Subcutaneous adipose tissue (tissue), 4 donors: ENCODE measurements at places on chromosomes 5 and 9. TPM values are rescaled to one million over a fixed set of nuclear protein-coding genes. Genes with fewer than 3 reads are reported as not detected.

Gene CNTNAP3
- 2.7 TPM for total RNA-seq

Gene CYSRT1
- total RNA-seq, result 0.34 TPM

Gene TMEM215
- total RNA-seq, result not detected

Gene DMRT2
- total RNA-seq, result 8.3 TPM

Gene HRCT1
- 24.4 TPM for total RNA-seq

Gene CCNI2
- total RNA-seq, result not detected

Gene ANKH
- total RNA-seq, result 34.1 TPM

Gene LRRC14B
- total RNA-seq, result not detected

Gene RNF38
- 48.3 TPM for total RNA-seq

Gene FOXI1
- not detected for total RNA-seq

Gene TMEM252
- not detected for total RNA-seq

Gene C1QTNF2
- 1.5 TPM for total RNA-seq

Gene ANKRD31
- 0.22 TPM for total RNA-seq

Gene STKLD1
- total RNA-seq, result 0.44 TPM

Gene SLC36A3
- total RNA-seq, result not detected
